ENCODE measurements at places on chromosomes 7 and 10.

DNA sequence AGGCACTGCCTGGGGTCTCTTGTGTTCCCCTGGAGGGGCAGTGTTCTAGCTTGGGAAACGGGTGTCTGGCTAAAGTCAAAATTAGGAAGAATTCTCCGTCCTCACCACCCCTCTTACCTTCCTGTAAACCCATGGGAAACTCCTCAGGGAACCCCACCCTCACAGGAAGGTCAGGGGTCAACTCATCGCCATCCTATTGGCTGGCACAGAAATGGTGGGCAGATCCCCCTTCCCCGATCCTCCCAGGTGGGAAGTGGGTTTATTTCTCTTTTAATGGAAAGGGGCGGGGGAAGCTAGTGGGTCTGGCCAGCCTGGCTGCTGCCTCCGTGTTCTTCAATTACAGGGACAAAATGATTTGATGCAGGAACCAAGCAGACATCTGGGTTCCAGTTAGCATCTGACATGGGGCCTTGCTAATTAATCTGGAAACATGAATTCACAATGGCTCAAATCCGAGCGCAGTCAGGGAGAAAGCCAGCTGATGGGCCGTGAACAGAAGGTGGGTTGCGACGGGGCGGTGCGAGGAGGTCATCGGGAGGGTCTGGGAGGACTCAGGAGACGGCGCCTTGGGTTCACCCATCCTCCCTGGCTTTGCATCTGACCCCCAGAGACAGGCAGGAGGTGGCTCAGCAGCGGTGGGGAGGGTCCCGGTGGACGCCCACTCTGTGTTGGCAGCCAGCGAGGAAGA lies 66.6 kb downstream of the SLIT1 start:
- no peak for DNase-seq

GRCh38 chr10:58322072-58322834 lies 12.6 kb upstream of the UBE2D1 start:
- no peak for DNase-seq

GRCh38 chr7:30710669-30711068 lies 28.4 kb upstream of the CRHR2 start:
- DNase-seq: no peak

DNA sequence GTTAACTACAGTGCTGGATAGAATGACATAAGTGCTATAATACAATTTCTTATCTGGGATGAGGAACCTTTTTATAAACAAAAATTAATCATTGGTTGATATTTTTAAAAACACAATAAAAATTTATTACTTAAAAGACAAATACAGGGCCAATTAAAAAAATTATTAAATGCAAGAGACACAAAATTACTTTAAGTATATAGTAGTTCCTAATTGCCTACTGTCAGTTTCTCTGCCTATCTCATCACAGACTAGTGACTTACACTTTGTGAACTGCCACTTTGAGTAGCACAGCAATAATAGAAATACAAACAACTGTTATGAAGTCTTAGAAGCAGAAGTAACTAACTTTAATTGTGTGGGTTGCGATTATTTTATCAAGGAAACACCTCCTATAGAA lies 8.4 kb downstream of the TES start:
- DNase-seq: no peak

GRCh38 chr7:54898659-54899340 lies 120.0 kb upstream of the EGFR start:
- DNase-seq: no peak

DNA sequence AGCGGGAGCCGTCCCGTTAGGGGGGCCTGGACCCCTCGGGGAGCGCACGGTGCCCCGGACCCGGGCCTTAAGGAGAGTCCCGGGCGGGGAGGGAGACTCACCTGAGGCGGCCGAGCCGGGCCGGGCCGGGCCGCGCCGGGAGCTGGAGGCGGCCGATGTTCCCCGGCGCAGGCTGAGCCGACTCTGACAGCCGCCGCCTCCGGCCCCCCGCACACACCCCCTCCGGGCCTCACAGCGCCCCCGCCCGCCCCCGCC lies at the start of gene ACHE:
Gene ACHE (minus strand): TSS at position 188 of the 255 bp plus-strand sequence. CDS start 1,656 bp downstream, outside the sequence.
- no peak for DNase-seq

- peak; percentile 14 for DNase-seq
Observed at GRCh38 chr7:464454-465401, 54.9 kb downstream of the PDGFA start.
